Karpas-422 (cell line): ENCODE measurements at places on chromosomes 16 and 17. TPM values are rescaled to one million over a fixed set of nuclear protein-coding genes. Genes with fewer than 3 reads are reported as not detected.

The RHBDF1 gene
- 0.43 TPM in 1 of 2 replicates, not detected in the other for total RNA-seq

The CLEC18A gene
- 3.4 and 4.9 TPM in 2 replicates for total RNA-seq

- no peaks in the 10 kb centered on the region for H3K36me3 ChIP-seq
- no peak for DNase-seq
- peaks cover 11% of the 10 kb centered on the region for H3K4me1 ChIP-seq
Observed at GRCh38 chr17:79338152-79338551, 263.5 kb downstream of the ENGASE start.

- H3K36me3 ChIP-seq: no peaks in the 10 kb centered on the region
- no peak overlapping the region for H3K4me3 ChIP-seq
- H3K4me1 ChIP-seq: no peaks in the 10 kb centered on the region
Observed at GRCh38 chr16:65991149-65991701, 375.3 kb upstream of the CDH5 start.
